Mammary microvascular endothelial cell (primary cell): ENCODE measurements at places on chromosomes 1 and 21. TPM values are rescaled to one million over a fixed set of nuclear protein-coding genes. Genes with fewer than 3 reads are reported as not detected.

LCE2C gene
- not detected in 2 replicates for total RNA-seq

PDZK1 gene
- not detected in 2 replicates for total RNA-seq

FCMR gene
- 0.13 TPM in 1 of 2 replicates, not detected in the other for total RNA-seq

MPZ gene
- total RNA-seq, result 1.8 and 2.1 TPM in 2 replicates
